ENCODE measurements at places on chromosomes 4 and X. TPM values are rescaled to one million over a fixed set of nuclear protein-coding genes. Genes with fewer than 3 reads are reported as not detected.

- DNase-seq, result no peak
Observed at GRCh38 chr4:52833941-52834525, 28.1 kb upstream of the RASL11B start.

GRCh38 chr4:36351082-36351666 lies 69.8 kb downstream of the DTHD1 start:
- peak; percentile 36 for DNase-seq

GRCh38 chrX:2928583-2929434 lies at the start of gene ARSD:
Gene ARSD (minus strand): TSS chrX:2929339. CDS start chrX:2929275, 64 bp downstream.
- DNase-seq, result peak; percentile 55

DNA sequence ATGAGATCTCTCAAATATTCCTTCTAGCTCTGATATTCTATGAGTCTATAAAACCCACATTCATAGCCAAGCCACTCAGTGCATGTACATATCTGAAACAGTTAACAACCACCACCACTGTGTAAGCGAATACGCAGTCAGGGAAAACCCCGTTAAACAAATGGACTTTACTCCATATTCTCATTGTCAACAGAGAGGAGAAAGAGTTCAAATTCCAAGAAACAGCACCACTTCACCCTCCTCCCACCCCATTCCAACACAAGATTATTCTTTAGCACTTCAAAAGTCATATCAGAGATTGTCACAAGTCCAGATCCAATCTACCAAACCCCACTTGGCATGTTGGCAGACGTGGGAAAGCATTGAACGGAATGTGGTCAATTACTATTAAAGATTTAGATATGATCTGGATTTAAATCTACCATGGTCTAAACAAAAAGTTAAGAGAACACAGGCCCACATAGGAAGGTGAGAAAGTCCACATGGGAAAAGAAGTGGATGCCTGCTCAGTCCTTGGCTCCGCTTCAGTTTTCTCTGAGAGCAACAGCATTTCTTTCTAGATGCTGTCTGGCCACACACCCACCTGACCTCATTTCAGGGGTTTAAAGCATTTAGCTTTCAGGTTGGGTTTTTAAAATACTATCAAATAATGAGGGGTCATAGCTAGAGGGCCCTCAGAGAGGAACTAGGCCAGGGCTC lies 39.8 kb upstream of the KLHL13 start:
- DNase-seq, result no peak

DNA sequence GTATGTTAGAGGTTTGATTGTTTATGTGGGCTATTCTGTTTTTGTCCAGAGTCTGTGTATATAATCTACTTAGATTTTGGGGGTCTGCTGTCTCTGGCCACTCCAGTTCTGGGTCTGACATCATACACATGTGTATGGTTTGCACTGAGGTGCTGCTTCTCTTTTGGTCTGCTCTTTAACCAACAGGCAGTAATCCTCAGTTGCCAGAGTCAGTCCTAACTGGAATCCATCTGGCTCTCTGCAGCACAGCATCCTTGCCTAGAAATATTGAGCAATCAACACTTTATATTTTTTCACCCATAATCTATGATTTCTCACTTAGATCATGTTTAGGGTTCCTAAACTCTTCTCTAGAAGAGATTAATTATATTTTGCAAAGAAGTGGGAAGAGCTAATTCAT lies 98.3 kb upstream of the SFRP2 start:
- no peak for DNase-seq

DNA sequence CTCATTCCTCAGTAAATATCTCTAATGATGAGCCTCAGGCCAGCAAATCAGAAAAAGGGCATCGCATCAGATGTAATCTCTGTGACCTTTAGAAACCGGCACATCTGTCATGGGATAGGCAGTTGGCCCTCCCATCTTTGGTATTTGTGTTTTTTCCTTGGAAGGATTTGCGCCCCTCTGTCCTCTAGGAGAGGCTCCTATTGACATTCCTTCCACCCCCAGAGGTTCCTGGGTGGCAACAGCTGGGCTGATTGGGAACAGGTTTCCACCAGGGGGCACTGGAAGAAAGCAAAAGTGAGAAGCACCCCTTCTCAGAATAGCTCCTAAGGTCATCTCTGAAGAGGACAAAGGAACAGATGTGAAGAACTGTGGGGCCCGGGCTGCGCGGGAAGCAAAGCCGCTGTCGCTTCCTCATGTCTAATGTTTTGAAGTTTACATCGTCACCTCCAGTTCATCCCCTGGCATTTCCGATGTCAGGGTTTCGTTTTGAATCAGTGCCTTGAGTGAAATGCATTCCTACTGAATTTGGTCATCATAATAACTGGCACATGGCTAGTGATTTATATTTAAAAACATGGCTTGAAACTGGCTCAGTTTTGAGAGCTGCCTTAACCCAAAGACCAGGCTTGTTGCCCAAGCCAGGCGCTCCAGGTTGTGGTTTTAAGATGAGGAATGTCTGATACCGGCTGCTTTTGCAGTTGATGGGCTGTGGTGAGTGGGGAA lies 6.2 kb downstream of the TXK start:
- DNase-seq, result peak; percentile 72

DNA sequence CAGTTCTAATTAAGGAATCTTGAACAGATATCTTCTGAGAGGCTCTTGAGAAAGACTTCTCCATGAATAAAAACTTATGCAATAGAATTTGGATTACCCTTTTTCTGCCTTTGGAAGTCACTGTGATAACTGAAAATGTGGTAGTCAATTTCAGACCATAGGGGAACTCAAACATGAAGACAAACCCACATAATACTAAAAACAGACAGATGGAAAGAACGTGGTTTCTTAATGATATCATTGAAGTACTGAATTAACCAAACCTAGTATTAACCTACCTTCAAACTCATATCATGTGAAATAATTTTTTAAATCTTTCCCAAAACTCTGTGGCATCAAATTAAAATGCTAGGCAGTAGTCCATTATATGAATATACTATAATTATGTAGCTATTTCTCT lies 153.5 kb downstream of the CAMK2D start:
- DNase-seq, result no peak

DNA sequence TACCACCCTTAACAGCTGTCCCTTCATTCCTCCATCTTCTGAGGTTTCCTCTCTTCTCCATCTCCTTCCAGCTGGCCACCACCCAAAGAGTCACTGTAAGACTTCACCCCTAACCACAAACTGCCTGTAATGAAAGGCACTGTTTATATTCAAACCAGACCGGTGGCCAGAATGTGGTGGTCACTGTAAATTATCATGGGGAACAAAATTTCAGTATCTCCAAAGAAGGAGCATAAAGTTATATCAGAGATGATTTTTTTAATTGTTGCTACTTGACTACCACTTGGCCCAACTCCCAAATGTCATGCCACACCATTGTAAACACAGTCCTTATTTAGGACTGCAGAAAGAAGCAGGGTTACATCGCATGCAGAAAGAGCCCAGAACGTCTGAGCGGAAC lies 44.8 kb downstream of the SMARCA1 start:
- no peak for DNase-seq

- DNase-seq, result no peak
Observed at GRCh38 chr4:6747294-6748051, 31.5 kb downstream of the BLOC1S4 start.

- no peak for DNase-seq
Observed at GRCh38 chrX:19625612-19626011, 110.3 kb upstream of the MAP3K15 start.

GRCh38 chr4:173475751-173476150 lies 54.3 kb downstream of the HAND2 start:
- DNase-seq, result no peak

DNA sequence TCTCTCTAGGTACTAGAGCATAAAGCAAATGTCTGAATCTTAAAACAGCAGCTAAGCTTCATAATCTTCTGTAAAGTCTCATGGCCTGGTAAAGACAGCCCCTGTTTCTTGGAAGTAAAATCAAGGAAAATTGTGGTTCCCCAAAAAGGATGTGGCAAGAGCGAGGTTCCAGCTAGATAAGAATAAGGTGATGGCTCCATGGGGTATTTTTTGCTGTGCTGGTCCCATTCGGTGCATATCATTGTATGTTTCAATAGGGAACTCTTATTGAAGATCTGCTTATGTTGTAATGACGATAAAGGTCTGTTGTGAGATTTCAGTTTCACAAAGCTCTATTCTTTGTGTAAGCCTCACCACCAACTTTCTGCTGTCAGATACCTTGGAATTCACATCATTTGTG lies 316.9 kb upstream of the NOCT start:
- no peak for DNase-seq

DNA sequence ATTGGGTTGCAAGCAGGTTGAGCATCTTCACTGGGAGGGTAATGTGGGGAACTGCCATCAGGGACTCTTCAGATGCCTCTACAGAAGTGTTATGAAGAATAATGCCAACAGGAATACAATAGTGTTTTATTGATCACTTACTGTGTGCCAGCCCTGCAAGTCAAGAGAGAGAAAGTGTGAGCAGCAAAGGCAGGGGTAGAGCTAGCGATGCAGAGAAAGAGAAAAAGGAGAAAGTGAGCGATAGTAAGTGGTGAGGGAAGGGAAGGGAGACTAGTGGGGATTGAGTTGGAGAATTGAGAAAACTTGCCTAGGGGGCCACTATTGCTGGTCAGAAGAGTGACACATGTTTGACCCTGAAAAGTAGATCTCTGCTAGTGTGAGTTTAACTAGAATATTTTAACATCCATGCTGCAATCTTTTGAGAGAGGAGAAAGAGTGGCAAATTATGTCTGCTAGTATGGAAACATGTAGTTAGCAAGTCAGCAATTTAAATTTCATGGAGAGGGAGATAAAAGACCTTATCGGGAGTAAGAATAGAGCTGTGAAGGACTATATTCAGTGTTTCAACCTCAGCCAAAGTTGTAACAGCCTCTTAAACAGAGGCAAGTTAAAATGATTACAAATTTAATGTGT lies 12.2 kb downstream of the AFF1 start:
- DNase-seq, result no peak

DNA sequence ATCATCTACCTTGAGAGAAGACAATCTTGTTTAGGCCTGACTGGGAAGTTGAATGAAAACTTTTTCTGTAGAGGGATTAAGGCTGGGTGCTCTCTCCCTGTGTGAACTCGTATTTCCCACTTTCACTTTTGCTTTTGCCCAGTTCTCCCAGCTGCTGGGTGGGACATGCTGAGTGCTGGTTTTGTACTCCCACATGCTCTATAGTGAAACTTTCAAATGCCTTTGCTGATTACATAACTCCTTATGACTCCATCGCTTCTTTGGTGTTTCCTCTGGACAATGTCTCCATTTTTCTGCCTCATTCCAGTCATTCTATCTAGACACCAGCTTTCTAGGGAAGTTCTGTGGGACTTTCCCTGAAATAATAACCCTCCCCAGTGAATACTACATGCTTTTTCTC lies 100.5 kb downstream of the CLNK start:
- no peak for DNase-seq

- DNase-seq, result no peak
Observed at GRCh38 chr4:24328711-24329110, 255.6 kb downstream of the DHX15 start.

- DNase-seq, result no peak
Observed at GRCh38 chr4:31021008-31021407, 300.8 kb downstream of the PCDH7 start.

DNA sequence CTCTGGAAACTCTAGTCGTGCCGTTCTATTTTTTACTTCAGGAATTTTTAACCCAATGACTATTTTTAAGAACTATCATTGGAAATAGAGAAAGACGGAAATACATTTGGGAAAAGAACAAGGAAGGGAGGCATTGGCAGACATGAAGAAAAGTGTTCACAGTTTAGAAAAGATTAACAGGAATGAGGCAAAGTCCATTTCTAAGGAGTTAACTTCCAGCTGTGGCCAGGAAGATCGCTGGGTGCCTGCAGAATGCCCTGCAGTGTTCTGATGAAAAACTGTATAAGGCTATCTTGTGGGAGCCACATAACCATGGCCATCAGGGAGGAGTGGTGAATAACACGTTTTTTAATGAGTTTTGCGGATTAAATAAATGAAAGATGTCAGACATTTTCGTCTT lies 150.6 kb upstream of the VCX3A start:
- no peak for DNase-seq

GRCh38 chr4:40912460-40913184 lies 162.9 kb downstream of the NSUN7 start:
- no peak for DNase-seq

GRCh38 chr4:17482716-17483115 lies 29.2 kb downstream of the QDPR start:
- DNase-seq, result no peak

GRCh38 chrX:112380541-112381278 lies 298.1 kb upstream of the TRPC5 start:
- no peak for DNase-seq

- no peak for DNase-seq
Observed at GRCh38 chr4:8550691-8551090, 29.5 kb upstream of the GPR78 start.

DNA sequence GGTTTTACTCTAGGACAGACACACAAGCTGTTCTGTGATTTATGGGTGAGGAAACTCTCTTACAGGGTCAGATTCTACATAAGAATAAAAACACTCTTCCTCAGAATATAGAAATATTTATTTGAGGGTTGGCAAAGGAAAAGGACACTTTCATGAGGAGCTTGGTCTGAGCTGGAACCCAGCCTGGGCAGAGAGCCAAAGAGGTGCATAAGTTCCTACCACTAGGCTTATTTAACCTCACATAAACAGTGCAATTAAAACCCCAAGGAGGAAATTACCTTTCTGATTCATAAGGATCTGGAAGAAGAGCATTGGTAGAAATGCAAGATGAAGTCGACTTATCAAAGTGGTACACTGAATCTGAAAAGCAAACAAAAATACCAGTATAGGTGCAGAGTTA lies 32.9 kb downstream of the SETD7 start:
- no peak for DNase-seq

Gene NWD2
- not detected for total RNA-seq

Gene TECRL
- total RNA-seq, result not detected

Gene GASK1B
- 1.3 TPM for total RNA-seq

Gene SPANXA2
- total RNA-seq, result not detected

Gene MOSPD2
- total RNA-seq, result 8.9 TPM

Gene RPS6KA6
- total RNA-seq, result not detected

Gene FANCB
- 11.3 TPM for total RNA-seq

Gene FGD1
- total RNA-seq, result 5.8 TPM

Gene PNMA5
- total RNA-seq, result not detected

All from HCT116 (cell line).